ENCODE measurements at places on chromosomes 1 and 21.

DNA sequence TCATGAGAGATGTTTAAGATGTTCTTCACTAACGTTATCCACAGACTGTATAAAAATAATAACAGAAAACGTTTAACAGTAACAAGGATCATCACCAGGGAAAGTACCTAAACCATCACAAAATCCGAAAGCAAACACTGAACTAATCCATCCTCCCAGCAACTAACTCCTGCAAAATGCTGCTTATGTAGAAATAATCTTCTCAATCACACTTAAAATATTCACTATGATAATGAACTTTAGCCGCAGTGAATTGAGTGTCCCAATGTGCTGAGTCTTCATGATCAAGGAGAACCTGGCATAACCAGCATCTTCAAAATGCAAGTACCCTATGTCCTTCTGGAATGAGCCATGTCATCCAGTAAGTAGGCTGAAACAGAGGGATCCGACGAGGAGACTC lies 166.1 kb downstream of the LTN1 start:
- no peak for DNase-seq

DNA sequence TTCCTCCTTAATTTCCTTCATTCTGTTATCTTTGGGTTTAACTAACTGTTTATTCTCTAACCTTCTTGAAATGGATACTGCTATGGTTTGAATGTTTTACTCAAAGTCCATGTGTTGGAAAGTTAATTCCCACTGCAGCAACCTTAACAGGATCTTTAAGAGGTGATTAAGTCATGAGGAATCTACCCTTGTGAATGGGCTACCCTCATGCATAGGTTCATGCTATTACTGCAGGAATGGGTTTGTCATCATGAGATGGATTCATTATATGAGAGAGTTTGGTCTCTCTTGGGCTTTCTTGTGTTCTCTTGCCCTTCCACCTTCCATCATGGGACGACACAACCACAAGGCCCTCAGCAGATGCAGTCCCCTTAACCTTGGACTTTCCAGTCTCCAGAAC lies 516.9 kb downstream of the ADGRL2 start:
- DNase-seq: no peak

- no peak for DNase-seq
These were observed 15.2 kb downstream of the PIP5K1A start for GRCh38 chr1:151213560-151213959.

DNA sequence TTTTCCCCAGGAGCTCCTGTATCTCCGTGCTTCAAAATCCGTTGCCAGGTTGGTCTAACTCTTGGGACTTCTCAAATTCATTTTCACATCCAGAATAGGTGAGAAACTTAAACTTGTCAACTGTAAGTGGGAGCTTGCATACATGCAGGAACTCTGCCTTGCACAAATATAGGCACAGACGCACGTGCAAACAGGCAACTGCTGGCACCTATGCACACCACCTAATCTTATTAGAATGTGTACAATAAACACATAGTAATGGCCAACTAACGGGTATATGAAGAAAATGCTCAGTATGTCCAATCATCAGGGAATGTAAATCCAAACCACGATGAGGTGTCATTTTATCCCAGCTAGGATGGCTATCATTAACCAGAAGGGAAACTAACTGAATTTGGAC lies 22.6 kb upstream of the FCGR2A start:
- DNase-seq: no peak

- DNase-seq: no peak
These were observed 40.2 kb upstream of the SOX13 start for GRCh38 chr1:204032642-204033235.

All from K562 (cell line).